Activated CD4-positive, CD25-positive, alpha-beta regulatory T cell (primary cell): ENCODE measurements at places on chromosomes 4 and X.

DNA sequence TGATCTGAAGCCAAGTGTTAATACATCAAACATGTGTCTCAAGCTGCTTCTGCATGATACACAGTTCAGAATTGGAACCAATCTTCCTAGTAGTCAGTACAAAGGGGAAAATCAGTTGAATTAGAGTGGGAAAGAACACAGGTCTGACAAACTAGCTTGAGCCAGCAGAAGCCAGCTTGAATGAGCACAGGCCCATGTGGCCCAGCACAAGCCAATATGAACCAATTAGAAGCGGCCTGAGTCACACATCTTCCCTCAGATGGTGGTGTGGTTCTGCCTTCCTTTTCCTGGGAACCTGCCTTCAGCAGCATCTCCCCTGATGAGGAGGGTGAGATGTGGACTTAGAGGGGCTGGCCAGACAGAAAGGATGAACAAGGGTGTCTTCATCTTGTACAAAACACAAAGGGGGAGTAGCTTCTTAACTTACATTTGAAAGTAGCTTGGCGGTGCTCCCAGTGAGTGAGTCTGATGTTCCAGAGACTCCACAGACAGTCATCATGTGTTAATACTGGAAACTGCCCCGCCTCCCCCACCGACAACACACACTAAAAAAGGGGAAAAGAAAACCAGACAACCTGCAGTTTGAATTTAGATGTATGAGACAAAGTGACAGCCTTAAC, 72.0 kb downstream of the FRMPD4 start:
- no peak for DNase-seq

GRCh38 chrX:104618106-104618895, 52.3 kb downstream of the IL1RAPL2 start:
- DNase-seq, result no peak

DNA sequence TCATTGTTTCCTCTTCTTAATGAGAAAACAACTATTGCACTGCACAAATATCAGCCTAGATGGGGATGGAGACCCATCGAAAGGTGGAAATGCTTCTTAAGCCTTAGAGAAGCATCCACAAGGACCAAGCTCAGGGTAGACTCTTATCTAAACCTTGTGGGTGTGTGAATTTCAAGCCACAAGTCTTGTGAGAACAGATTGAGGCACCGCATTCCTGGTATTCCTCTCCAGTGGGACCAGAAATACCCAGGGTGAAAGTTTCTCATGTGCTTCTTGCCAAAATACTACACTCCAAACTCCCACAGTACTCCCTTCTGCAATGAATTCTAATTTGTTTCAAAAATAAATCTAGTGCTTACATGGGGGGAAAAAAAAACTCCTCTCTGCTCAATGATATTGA, 375.6 kb downstream of the PDGFC start:
- no peak for DNase-seq

- DNase-seq, result no peak
These were observed 1.1 kb downstream of the RNF150 start for GRCh38 chr4:141132072-141132708.

- no peak for DNase-seq
These were observed 1196.7 kb downstream of the RAPGEF2 start for GRCh38 chr4:160299608-160300007.

GRCh38 chr4:169243825-169244609, 26.7 kb downstream of the SH3RF1 start:
- DNase-seq, result no peak

DNA sequence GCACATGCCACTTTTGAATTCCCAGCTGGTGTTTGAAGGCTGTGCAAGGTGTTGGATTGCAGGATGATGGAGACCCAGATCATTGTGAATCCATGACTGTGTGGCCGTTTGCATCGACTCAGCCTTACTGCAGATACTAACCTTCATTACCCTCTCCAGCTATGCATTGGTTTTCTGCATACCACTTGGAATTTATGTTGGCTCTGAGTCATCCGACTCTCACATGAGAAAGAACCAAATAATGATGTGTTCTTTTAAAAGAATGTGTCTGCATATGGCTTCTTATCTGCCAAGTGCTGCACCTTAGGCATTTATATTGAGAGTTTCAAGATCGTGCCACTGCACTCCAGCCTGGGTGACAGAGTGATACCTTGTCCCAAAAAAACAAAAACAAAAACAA, 106.7 kb upstream of the PRKX start:
- no peak for DNase-seq

DNA sequence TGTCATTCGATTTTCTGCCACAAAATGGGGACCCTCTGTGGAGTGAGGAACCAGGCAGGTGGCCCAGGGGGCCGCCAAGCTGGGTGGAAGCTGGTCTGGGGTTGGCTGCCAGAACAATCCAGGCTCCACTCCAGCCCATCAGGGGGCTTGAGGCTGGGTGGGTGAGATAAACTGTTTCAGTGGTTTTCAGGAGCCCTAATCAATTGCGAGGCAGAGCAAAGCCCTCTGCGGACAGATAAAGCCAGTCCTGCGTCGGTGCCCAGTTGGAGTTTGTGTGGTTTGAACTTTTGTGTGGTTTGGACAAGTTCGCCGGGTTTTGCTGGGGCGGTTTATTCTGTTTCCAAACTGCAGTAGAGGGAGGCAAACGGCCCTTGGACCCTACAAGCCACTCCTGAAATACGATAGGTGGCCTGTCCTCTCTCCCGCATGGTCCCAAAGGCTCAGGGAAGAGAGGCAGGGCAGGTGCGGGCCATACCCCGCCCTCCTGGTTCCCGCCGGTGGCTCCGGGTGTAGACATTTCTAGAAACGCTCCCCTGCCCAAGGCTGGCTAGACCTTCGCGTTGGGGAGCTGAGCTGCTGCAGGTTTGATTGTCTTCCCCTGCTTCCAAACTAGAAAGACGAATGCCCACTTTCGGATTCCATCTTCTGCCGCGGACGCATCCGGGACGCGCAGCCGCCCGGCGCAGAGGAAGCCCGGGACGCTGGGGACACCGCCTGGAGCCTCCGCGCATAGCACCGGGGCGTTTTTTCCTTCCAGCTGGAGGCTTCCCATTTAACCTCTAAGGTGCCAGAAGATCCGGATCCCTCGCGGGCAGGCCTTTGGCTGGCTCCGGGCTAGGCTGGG, 169.0 kb upstream of the BCOR start:
- DNase-seq, result peak; percentile 7
